Urothelium cell line (cell line): ENCODE measurements at places on chromosomes 4 and X.

DNA sequence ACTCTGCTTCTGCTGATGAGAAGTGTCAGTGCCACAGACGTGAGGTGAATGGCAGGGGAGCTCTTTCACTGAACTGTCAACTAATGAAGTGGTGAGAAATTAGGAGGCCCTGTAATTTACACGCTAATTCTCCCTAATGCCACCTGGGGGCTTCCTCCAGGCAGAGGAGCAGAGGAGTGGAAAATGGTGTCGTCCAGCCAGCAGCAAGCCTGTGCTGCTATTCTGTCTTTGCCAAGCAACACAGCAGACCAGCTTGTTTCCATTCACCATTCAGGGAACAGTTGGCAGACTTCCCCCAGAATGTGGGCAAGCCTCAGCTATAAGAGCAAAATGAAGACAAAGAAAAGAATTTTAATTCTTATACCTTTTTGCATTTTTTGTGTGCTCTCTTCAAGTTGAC lies 245.2 kb upstream of the TET2 start:
- DNase-seq = peak; percentile 14

DNA sequence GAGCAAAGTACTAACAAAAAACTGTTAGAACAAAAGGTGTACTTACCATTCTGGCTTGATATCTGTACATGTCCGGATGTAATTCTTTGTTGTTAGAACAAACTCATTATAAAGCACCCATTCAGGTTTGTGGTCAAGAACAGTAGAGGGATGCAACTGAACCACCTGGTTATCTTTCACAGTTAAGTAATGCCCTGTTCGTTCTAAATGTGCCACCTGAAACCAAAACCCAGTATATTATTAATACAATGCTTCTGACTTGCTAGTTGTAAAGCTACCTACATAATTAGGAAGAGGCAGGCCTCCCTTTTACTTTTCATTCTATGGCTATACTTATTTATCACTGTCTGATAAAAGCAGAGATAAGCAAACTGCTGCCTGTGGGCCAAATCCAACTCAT lies 54.8 kb downstream of the DHX15 start:
- no peak for DNase-seq

GRCh38 chrX:132491191-132491590 lies 2.4 kb upstream of the MBNL3 start:
- DNase-seq = peak; percentile 21

GRCh38 chr4:52292245-52292644 lies 241.1 kb downstream of the SPATA18 start:
- no peak for DNase-seq

DNA sequence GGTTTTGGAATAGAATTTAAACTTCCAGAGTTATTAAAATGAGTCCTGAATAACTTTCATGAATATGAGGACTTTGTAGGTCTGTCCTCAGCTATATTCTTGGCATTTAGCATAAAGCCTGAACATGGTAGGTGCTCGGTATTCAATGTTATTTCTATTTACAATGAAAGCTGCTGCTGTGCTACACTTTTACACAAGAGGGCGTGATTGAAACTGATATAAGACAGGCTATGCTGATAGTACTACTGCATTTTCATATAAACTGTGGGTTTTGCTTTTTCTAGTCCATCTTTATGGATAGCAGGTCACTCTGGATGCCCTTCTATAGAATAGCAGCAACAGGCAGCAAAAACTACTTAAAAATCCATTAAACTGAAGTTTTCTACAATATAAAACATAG lies 12.3 kb upstream of the GNPDA2 start:
- peak; percentile 6 for DNase-seq

DNA sequence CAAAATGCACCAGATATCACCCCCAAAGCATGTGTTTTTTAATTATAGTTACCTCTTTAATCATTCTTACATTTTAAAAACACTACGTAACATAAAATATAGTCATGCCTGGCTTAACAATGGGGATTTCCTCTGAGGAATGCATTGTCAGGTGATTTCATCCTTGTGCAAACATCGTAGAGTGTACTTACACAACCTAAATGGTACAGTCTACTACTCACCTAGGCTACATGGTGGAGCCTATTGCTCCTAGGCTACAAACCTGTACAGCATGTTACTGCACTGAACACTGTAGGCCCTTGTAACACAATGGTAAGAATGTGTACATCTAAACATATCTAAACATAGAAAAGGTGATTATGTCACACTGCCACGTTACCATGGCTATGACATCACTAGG lies 208.6 kb downstream of the SPOCK3 start:
- DNase-seq = no peak

DNA sequence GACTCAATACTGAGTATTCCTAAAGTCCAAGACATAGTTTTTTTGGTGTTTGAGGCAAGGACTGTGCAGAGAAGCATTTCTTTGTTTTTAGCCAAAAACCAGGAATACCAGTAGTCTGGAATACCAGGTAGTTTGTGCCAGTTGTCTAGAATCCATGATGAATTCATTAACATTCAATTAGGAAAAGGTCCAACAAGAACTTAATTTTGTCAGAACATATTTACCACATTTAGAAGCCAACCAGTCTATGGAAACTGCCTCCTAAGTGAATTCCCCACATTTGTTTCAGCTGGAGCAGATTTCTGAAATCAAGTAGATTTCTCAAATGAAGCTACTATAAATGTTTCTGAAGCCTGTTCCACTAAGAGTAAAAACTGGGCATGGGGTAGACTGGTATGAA lies 1584.8 kb upstream of the ADGRL3 start:
- no peak for DNase-seq

DNA sequence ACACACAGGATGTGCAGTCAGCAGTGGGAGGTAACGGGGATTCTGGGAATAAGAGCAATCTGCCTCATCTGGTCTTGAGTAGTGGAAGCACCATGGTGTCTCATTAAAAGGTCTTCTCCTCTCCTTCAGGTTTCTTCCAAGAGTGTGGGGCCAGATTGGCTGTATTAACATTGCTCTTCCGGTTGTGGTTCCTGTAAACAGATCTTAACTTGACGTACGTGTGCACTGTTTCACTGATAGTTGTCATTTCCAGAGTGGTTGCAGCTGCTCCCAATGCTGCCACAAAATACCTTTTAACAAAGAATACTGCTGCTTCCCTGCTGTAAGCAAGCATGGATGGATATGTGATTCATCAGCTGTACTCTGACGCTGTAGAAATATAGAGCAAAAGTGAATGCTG lies 1443.4 kb upstream of the TENM3 start:
- DNase-seq = no peak

- no peak for DNase-seq
Observed at GRCh38 chr4:83013420-83013867, 2.8 kb upstream of the LIN54 start.

GRCh38 chr4:40648742-40649281 lies 19.1 kb upstream of the RBM47 start:
- no peak for DNase-seq

GRCh38 chr4:122285285-122285684 lies 93.5 kb upstream of the ADAD1 start:
- no peak for DNase-seq

- DNase-seq = no peak
Observed at GRCh38 chrX:18949944-18950301, 34.0 kb downstream of the PHKA2 start.

GRCh38 chr4:152434011-152434410 lies 101.9 kb downstream of the FBXW7 start:
- no peak for DNase-seq

GRCh38 chrX:43225626-43226328 lies 430.3 kb upstream of the MAOA start:
- DNase-seq = no peak
